Activated CD8-positive, alpha-beta T cell treated with anti-CD3 and anti-CD28 coated beads, Interleukin-2, amount 10 ng/mL, durations not matched to agents 7 days and 5 days (primary cell): ENCODE measurements at places on chromosomes 3 and 15. TPM values are rescaled to one million over a fixed set of nuclear protein-coding genes. Genes with fewer than 3 reads are reported as not detected.

DOCK3 gene
- total RNA-seq, result 3.2 TPM

CXCR6 gene
- total RNA-seq, result 26.5 TPM

SRGAP3 gene
- 5.9 TPM for total RNA-seq

SPESP1 gene
- total RNA-seq, result not detected

BTLA gene
- total RNA-seq, result 22.3 TPM

DNA sequence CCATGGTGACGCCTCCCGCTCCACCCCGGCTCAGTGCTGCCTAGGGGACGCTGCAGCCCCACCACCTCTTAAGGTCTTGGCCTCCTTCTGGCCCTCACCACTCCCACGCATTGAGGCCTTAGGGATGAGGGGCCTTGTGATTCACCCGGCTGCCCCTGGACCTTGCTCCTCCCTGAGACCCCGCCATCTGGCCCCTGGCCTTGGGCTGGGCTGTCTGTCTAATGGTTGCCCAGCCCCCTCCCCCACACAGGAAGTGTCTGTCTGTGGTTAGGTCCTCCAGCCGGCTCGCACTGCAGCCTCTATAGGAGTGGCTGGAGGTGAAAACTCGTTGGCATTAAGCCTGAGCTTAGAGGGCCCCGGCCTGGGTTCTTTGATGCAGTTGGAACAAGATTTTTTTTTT lies 21.5 kb upstream of the MTHFS start:
- DNase-seq, result no peak

DNA sequence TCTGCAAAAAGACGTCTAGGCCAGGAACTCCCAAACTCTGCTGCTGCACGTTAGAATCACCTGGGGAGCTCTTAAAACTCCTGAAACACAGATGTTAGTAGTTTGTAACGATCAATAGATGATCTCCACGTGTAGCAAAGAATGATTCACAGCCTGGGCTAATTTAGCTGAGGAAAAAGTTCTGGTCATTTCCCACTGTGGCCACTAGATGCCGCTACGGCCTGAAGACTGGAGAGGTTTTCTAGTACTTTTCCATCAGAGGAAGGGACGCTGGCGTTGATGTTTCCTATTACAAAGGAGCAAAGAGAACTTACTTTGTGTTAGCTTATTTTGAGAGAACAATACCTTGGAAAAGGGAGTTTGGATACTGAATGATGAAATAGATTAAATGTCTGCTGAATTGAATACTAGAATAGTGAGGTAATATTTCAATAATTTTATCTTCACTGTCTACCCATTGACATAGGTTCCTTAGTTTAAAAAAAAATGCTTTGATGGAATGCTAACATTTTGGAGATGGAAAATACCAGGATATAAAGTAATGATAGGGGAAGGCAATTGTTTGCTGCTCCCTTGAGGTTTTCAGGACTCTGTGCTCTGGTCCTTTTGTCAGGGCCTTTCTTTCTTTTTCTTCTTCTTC lies 159.1 kb downstream of the P3H2 start:
- DNase-seq, result peak; percentile 72

PRR20G gene
- total RNA-seq, result not detected

MESP1 gene
- 1.8 TPM for total RNA-seq

DNA sequence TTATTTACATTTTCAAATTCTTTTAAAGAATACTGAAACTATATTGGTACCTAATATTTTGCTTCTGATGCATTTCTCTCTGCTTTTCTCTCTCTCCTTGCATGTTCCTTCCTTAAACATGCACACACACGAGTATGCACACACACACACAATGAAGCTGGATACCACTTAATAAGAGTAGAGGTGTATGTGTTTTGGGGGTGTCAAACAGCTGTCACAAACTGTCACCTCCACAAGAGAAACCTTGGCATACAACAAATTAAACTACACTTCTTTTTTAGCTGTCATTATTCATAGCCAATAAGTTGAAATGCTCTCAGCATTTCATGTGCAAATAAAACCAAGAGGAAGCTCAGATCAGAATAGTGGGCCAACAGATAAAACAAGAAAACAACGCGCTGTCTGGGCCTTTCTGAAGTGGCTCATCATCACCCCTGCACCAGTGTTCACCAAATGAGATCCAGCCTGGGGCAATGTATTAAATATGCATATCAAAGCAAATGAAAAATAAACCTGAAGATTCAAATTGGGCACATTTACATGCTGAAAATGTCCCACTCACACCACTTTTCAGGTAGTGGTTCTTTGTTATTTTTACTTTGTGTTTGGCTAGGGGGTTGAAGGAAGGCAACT lies 9.7 kb downstream of the MEIS2 start:
- no peak for DNase-seq

GRCh38 chr3:191358929-191359328 lies 28.6 kb upstream of the UTS2B start:
- no peak for DNase-seq

DNA sequence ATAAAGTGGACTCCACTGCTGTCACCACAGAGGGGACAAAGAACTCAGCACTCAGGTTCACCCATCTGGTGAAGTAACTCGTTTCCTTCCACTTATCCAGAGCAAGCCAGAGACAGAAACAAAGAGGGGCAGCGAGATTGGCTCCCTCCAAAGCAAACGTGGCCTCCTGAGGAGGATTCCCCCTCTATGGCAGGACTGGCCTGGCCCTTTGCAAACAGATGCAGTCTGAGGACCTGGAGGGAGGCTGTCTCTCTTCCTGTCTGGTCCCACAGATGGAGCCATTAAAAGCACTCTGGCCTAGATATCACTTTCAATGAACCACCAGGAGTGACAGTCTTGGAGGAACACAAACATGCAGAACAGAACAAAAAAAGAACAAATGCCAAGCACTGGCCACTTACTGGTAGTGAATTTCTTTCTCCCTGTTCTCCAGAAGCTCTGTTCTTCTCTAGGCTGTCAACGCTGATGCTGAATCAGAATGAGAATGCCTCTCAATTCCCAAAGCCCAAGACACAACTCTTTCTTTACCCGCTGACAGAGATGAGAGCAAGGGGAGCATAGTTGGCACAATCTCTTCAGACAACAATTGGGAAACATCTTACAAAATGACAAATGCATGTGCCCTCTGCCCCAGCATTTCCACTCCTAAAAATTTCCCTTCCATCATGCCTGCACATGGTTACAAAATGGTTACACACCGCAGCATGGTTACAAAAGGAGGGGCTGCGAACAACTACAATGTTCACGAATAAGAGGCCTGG lies 14.3 kb downstream of the KLHL25 start:
- no peak for DNase-seq

DNA sequence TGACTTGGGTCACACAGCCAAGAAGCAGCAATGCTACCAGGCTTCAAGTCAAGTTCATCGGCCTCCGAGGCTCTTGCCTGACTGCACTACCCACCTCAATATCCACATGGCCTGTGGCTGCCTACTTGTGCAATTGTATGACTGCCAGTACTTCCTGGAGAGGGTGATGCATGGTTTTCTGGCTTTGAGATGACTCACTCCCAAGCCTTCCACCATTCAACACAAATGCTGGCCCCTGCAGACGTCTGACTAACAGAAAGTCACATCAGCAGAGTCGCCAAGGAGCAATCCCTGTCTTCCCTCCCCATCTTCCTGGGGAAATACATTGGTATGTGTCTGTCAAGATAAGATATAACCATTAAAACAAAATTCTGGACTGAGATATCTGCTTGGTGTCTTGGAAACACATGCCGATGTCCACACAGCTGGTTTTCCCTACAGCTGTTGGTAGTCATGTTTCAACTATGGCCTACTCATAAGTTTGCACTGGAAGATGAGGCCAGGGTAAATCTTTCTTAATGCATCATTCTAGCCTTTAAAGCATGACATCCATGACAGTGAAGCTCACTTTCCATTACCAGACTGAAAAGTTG lies 79.6 kb upstream of the SPATA12 start:
- peak; percentile 60 for DNase-seq

CKMT1B gene
- total RNA-seq, result not detected

GPR160 gene
- 7.4 TPM for total RNA-seq

TMEM207 gene
- total RNA-seq, result not detected

CPLX3 gene
- total RNA-seq, result not detected

EPHB3 gene
- total RNA-seq, result 0.13 TPM

DNA sequence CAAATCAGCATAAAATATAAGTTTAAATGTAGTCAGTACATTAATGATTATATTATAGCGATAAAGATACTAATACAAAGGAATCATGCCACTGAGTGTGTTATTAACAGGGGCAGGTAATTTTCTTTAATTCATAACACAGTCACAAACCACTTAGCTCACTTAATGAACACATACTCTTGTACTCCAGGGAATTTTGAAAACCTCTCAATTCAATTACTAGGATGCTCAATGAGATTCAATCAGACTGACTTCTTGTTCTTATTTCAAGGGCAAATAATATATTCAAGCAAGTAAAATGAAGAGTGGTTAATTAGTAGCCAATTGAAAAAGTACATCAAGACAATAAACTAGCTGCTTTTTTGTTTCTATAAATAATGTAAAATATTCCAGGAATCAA lies 5.8 kb upstream of the SUCNR1 start:
- no peak for DNase-seq

GRCh38 chr15:34855413-34855812 lies 60.1 kb upstream of the ACTC1 start:
- DNase-seq, result no peak

DNA sequence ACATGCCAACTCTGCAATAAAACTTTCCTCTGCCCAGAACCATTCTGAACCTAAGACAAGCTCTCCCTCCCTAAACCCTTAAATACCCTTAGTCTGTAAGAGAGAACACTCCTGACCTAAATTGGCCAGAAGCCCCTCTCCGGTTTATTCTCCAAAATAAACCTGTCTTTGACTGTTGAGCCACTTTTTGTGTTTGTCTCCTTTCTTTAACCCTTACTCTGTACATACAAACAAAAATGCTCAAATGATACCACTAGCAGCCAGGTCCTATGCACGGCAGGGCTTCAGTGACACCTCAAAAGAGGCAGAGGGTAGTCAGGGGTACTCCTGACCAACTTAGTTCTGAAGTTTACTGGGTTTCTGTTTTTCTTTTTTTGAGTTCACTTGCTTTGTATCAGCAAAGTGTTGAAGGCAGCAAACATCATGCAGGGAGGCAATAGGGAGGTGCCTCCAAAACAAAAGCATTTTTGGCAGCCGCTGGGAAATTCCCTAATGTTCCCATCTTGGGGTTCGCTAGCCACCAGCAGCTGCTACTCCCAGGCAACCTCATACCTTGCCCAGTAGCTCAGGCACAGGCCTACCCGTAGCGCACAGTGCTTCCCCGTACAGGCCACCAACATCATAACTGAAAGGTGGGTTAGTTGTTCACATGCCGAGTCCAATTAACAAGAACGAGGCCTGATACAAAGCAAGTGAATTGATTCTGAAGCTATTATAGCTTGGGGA lies 62.9 kb upstream of the GCNT3 start:
- no peak for DNase-seq

GRCh38 chr3:117322866-117323265 lies 613.3 kb downstream of the TUSC7 start:
- DNase-seq, result no peak

GHSR gene
- not detected for total RNA-seq
